ENCODE measurements at places on chromosomes 16 and 17. TPM values are rescaled to one million over a fixed set of nuclear protein-coding genes. Genes with fewer than 3 reads are reported as not detected.

DNA sequence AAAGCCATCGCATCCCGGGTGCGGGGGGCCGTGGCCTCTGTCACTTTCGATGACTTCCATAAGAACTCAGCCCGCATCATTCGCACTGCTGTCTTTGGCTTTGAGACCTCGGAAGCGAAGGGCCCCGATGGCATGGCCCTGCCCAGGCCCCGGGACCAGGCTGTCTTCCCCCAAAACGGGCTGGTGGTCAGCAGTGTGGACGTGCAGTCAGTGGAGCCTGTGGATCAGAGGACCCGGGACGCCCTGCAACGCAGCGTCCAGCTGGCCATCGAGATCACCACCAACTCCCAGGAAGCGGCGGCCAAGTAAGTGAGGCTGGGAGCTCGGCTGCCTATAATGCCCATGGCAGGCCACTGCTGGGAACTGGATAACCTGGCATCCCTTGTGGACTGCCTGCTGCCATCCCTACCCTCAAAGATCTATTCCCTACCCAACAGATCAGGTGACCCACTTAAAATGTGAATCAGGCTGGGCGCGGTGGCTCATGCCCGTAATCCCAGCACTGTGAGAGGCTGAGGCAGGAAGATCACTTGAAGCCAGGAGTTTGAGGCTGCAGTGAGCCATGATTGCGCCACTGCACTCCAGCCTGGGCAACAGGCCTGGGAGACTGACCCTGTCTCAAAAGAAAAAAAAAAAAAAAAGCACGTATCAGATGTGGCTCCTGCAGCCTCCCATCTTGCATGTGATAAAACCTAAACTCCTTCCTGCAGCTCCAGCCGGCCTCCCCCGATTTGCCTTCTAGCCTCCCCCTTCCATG lies 18.3 kb downstream of the CDIPT start:
- no peaks in the 10 kb centered on the region for H3K27me3 ChIP-seq
- DNase-seq, result no peak
- H3K27ac ChIP-seq, result no peak overlapping the region
- H3K4me3 ChIP-seq, result no peak overlapping the region

DNA sequence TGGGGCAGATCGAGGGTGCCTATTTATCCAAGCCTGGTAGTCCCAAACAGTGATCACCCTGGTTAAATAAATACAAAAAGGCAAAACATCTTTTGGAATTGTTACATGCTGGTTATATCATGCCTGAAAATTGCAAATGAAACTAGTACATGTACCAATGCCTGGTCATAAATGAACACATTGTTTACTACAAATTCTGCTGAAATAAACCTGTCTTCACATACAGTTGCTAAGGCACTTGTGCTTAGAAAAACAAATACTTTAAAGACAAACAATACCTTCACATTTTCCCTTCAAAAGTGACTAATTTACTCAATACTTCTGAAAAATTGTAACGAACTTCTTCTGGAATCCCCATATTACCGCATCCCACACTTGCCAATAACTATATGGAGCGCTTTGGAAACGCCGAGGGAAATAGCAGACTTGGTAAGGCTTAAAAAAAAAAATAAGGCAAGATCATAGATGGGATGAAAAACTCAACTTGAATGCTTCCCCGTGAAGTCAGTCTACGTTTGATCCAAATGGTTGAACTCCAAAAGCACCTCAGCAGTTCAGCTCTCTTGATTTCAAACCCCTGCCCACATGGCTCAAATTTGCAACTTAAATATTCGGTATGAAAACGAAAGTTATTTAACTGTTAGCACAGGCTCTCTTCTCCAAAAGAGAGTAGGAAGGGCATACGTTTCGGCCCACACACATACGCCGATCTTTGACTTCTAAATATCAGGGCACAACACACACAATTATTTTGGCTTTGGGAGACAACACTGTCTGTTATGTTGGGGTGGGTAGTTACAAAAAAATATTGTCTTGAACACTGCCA lies 264.5 kb downstream of the NTN1 start:
- H3K4me3 ChIP-seq, result no peak overlapping the region
- H3K27me3 ChIP-seq, result no peaks in the 10 kb centered on the region
- DNase-seq, result no peak
- H3K27ac ChIP-seq, result no peak overlapping the region

GRCh38 chr17:20925954-20926353 lies 116.9 kb downstream of the USP22 start:
- H3K4me1 ChIP-seq, result no peaks in the 10 kb centered on the region
- no peaks in the 10 kb centered on the region for H3K36me3 ChIP-seq
- no peak overlapping the region for H3K4me3 ChIP-seq
- no peak overlapping the region for H3K27ac ChIP-seq
- no peak for DNase-seq

Gene KRTAP16-1
- total RNA-seq, result not detected

Gene C17orf78
- not detected for total RNA-seq

Gene CPNE7
- 0.81 TPM for total RNA-seq

Gene PLLP
- total RNA-seq, result 0.67 TPM
